Body of pancreas (tissue), 4 donors: ENCODE measurements at places on chromosomes 12 and 14. TPM values are rescaled to one million over a fixed set of nuclear protein-coding genes. Genes with fewer than 3 reads are reported as not detected.

GRCh38 chr14:60753264-60754119, 18.9 kb downstream of the MNAT1 start:
- no peak for DNase-seq

Gene CD63
- 341 TPM for total RNA-seq

DNA sequence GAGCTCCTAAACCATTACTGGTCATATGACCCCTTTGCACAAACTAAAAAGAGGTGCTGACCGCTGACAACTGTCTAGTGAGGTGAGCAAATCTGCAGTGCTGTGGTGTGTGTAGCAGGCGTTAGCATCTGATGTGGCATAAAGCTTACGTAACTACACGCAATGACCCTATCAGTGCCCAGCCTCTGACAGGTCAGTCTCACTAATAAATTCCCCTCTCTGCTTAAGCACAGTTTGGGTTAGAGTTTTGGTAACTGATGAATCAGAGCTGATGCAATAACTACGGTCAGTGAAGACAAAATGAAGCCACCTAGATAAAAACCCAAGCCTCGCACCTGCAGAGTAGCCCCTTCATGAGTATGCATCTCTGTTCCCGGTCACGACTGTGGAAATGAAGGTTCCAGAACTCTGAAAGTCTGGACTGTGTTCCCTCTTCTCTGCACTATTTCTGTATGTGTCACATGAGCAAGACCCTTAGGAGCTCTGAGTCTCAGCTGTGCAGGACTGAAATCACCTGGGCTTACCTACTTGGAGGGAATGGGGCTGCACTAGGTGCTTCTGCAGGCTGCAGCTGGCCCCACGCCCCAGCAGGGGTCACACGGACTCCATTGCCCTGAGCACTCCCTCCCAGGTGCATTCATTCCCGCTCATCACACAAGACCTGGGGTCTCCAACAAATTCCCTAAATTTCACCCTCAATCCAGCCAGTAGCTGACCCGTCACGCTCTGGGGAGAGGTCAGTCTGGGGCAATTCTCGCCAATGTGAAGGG, 54.4 kb downstream of the RIMBP2 start:
- DNase-seq, result no peak

Gene C12orf75
- total RNA-seq, result 39.2 TPM
